ENCODE measurements at places on chromosomes 3 and 15.

DNA sequence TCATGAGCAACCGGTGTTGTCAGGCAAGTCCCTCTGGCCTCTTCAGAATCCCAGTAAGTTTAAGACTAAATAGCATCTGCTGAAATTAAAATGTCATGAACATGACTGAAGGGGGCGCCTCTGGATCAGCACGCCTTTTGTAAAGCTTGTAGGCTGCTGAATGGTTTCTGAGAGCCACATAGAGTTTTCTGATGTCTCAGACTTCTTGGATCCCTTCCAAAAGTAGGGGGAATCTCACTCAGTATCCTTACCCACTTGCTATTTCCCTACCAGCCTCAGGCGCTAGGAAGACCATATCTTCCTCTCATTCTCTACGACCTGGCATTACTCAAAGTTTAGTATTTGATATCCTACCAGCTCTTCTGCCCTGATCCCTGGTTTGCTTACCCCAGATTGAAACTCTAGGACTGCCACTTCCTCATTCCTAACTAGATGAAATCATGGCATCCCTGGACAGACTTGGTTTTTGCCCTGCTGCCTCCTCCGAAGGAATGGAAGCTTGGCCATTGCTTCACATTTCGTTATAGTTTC, 62.7 kb upstream of the CD47 start:
- DNase-seq = no peak

DNA sequence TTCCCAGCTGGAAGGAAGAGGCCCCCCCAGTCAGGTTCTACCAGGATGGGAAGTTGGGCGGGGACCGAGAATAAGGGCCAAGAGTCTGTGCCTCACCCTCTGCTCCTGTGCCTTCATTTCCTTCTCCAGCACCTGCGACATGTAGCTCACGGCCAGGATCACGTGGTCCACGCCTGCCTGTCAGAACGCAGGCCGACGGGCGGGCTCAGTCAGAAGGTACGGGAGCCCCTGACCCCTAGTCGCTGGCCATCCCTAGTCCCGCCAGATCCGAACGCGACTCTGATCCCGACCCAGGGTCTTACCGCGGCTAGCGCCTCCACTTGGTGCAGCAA, 489 bp downstream of the GMPPB start:
- DNase-seq = peak; percentile 3

GRCh38 chr3:15151166-15151565, 52.2 kb upstream of the RBSN start:
- no peak for DNase-seq

GRCh38 chr3:135987661-135988060, 22.1 kb downstream of the PPP2R3A start:
- no peak for DNase-seq

- DNase-seq = peak; percentile 9
Measured at GRCh38 chr15:92803852-92804609, 96.1 kb upstream of the CHD2 start.

- no peak for DNase-seq
Measured at GRCh38 chr15:58865425-58865880, 68.0 kb downstream of the SLTM start.
